ENCODE measurements at places on chromosomes 3 and 15. TPM values are rescaled to one million over a fixed set of nuclear protein-coding genes. Genes with fewer than 3 reads are reported as not detected.

Gene KBTBD12
- total RNA-seq = 1.3 TPM

Gene CTXN2
- not detected for total RNA-seq

Gene ANKUB1
- total RNA-seq = not detected

Gene HDC
- total RNA-seq = 4.1 TPM

Gene LMAN1L
- not detected for total RNA-seq

Gene GOLGA8S
- total RNA-seq = 0.20 TPM

Gene CFAP91
- 3.7 TPM for total RNA-seq

Gene UROC1
- not detected for total RNA-seq

Gene SYNPR
- total RNA-seq = not detected

Gene STARD9
- 15.4 TPM for total RNA-seq

Gene RPP25
- 20.2 TPM for total RNA-seq

Gene SMCO1
- not detected for total RNA-seq

Gene STRIT1
- total RNA-seq = not detected

Gene CDAN1
- 13.5 TPM for total RNA-seq

Gene ALDH1L1
- total RNA-seq = 3.3 TPM

Gene XRN1
- 46.1 TPM for total RNA-seq

Gene MYZAP
- 30.9 TPM for total RNA-seq

Gene EHHADH
- total RNA-seq = 12.0 TPM

Gene PPP4R2
- total RNA-seq = 65.7 TPM

Gene RAB43
- total RNA-seq = 38.9 TPM

Gene CX3CR1
- 8.3 TPM for total RNA-seq

Gene PLA2G4E
- total RNA-seq = 1.5 TPM

Gene DNAJA4
- 17.9 TPM for total RNA-seq

Gene GRK7
- total RNA-seq = 0.12 TPM

Gene ASB14
- total RNA-seq = not detected

Gene MAGI1
- total RNA-seq = 45.8 TPM

Gene SNTN
- total RNA-seq = not detected

Gene PLD1
- 25.4 TPM for total RNA-seq

Gene WNT5A
- total RNA-seq = 24.5 TPM

Gene ITGA11
- total RNA-seq = 7.1 TPM

Gene NOX5
- 0.14 TPM for total RNA-seq

Gene OXSM
- 8.5 TPM for total RNA-seq

Gene SLC28A2
- 0.35 TPM for total RNA-seq

All from upper lobe of right lung (tissue), 1 donor.